Left ventricle myocardium inferior (tissue), 1 donor: ENCODE measurements at places on chromosomes 13 and 19.
A peak's percentile ranks its signal among the peaks of the same experiment; 100 is the strongest.

- DNase-seq: no peak
These were observed 954.1 kb downstream of the UQCRFS1 start for GRCh38 chr19:28258829-28259228.

- no peak for DNase-seq
These were observed 15.5 kb upstream of the ZNF112 start for GRCh38 chr19:44371815-44372480.

DNA sequence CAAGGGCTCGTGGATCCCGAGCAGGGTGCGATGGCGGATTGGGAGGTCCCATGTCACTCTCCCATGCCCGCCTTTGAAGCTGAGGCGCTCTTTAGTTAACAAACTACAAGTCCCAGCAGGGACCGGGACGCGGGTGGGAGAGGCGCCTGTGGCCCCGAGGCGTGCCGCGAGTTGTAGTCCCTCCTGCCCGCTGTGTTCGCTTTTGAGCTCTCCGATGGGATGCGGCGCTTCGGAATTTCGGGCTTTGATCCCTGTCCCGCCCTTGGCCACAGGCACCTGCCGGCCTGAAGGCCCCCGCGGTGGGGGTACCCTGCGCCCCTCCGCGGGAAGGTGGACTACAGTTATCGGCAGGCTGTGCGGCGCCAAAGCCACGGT is 11.0 kb downstream of the CYTH2 start:
- DNase-seq: peak; percentile 70

GRCh38 chr19:44718441-44719261 is 19.7 kb downstream of the CEACAM16 start:
- DNase-seq: peak; percentile 78

DNA sequence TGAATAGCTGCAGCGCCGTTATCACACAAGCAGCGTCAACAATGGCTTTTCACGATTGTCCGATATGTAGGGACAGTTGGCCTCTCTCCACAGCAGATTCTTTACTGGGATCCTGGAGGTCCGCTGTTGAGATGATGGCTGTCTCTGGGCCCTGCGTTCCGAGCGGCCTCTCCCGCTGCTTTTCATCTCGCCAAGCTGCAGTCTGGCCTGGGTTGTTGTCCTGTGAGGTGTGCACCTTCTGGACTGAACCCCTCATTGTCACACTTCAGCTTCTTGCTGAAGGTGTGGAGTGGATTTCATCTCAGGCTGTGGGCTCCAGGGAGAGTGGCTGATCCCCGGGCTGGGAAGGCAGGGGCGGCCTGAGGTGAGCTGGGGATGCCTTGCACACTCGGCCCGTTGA is 9.6 kb downstream of the UPF1 start:
- no peak for DNase-seq

- DNase-seq: no peak
These were observed 4.7 kb upstream of the GPR183 start for GRCh38 chr13:99311748-99312492.

GRCh38 chr13:49543656-49544055 is 41.7 kb downstream of the RCBTB1 start:
- no peak for DNase-seq

GRCh38 chr19:16244091-16244490 is 46.4 kb downstream of the AP1M1 start:
- no peak for DNase-seq

DNA sequence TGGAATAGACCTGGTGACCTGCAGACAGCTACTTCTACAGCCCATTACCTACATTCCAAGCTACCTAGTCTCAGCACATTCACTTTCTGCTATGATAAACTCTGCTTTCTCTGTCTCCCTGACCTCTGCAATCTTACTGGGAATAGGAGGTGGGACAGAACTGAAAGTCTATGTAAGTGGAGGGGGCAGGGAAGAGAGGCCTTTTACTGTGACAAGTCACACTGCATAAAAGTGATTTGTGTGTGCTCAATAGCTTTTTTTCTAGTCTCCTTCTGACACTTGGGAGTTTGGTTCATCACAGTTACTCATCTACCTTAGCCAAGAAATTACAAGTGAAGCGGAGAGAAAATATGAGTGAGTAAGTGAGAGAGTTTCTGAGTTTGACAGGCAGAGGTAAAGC is 322.4 kb downstream of the OLFM4 start:
- no peak for DNase-seq

DNA sequence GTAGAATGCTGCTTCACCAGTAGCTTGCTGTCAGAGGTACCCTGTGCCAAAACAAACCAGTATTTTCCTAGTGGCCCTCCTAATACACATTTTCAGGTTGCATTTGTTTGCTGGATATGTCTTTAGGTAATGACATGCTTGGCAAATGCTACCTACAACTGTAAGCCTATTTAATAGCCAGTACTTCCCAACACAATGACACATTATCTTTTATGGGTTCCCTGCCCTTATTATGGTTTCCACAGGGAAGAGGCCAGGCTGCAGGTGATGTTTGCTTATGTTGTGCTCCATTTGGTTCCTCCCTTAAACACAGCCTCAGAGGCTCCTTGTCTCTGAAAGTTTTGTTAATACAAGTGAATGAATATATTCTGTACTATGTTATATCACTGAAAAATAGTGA is 24.7 kb downstream of the FRY start:
- DNase-seq: no peak

DNA sequence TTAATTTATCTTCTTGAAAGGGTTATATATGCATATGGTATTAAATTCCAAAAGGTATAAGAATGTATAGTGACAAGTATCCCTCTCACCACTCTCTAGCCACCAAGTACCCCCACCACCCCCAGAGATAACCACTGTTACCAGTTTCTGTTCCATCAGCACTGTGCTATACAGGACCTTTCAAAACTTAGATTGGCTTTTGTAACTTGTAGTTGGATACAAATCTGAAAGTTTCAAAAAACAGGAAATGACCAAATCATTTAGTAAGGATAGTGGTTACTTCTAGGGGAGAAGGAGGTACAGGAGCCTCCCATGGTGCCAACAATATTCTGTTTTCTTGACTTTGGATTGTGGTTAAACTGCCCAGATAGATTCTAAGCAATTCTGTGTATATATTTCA is 56.7 kb downstream of the AKAP11 start:
- DNase-seq: no peak

- no peak for DNase-seq
These were observed 52.5 kb upstream of the CLDN10 start for GRCh38 chr13:95499811-95500712.

DNA sequence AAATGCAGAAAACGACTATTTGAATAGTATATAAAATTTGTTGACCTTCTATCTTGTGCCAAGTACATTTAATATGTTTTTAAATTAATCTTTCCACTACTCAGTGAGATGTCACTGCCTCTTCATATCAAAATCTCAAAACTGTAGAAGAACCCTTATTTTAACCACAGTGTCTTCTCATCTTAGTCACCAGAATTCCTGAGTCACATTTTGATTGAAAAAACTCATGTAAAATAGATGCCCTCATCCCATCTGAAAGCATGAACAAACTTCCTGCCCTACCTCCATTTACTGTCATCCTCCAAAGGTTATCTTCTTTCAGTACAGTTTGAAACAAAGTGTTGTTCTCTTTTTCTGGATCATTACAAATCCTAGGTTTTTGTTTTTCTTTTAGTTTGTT is 1215.4 kb downstream of the PCDH9 start:
- DNase-seq: no peak

DNA sequence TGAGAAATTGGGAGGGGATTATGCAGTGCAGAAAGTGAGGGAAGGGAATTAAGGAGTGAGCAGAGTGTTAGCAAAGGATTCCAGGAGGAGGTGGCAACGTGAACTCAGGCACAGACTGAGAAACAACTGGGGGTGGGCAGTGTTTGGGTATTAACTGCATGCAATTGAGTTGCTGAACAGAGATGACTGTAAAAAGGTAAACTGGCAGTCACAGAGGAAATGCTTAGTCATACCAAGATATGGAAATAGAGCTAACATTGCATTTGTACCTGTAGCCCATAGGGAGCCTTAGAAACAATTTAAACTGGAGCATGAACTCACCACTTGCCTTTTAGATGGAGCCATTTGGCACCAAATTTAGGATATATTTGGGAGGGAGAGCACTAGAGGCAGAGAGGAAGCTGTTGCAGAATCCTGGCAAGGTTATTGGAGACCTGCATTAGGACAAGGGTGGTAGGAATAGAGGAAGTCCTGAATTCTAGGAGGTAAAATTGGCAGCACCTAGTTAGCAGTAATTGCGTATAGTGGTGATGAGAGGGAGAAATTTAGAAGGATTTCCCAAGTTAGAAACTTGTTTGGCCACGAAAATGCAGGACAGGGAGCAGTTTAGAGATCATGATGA is 100.6 kb upstream of the FRY start:
- no peak for DNase-seq

DNA sequence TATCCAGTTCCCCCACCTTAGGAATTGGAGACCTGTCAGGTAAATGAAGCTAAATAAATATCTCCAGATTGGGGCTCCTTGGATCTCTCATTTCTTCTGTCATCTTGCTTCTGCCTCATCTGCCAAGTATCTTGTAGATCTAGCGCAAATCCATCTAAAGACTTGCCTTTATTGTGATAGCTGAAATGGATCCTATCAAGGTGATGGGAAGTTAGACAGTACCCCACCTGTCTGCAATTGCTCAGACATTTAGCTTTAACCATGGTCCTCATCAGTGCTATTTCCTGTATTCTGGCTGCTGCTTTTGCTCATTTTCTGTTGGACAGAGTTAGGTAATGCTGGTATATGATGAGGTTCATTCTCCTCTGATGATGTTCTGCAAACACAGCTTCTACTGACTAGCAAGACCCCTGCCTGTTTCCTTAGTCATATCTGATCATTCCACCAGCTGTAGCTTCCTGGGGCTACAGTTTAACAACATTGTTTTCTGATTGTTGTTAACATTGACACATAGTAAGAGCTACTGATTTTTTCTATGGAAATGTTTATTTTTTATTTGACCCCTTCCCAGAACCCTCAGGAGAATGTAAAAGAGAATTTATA is 340.0 kb downstream of the DCT start:
- no peak for DNase-seq
